ENCODE measurements at places on chromosomes 5 and 9. TPM values are rescaled to one million over a fixed set of nuclear protein-coding genes. Genes with fewer than 3 reads are reported as not detected.

Gene TMOD1
- 1.2 TPM for total RNA-seq

Gene NIM1K
- not detected for total RNA-seq

Gene DMRT2
- total RNA-seq, result not detected

Gene UBE2B
- 70.5 TPM for total RNA-seq

Gene FST
- 88.6 TPM for total RNA-seq

Gene QRFP
- total RNA-seq, result not detected

Gene SOHLH1
- total RNA-seq, result not detected

Gene GRAMD2B
- total RNA-seq, result 3.4 TPM
